ENCODE measurements at places on chromosomes 4 and X.
A peak's percentile ranks its signal among the peaks of the same experiment; 100 is the strongest.

DNA sequence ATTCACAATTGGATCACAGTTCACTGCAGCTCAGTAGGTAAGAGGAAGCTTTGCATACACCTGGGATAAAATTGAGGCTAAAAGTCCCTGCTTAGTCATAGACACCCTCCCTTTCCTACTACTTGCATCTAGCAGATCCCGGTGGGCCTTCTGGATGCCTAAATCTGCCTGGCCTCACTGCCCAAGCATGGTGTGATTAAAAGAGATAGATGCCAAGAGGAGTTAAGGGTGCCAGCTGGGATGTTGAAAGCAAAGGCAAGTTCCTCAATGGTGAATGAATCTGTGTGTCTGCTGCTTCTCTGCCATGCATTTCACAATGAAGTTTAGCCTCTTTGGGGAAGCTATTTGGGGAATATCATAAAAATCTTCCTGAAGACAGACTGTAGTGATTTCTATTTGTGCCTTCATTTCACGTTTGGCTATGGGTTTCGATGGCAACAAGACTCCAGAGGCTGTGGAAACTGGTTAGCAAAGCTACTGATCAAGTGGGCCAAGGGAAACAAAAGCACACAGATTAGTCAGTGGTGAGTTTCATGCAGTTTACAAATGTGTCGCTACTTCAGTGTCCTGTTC lies 534.0 kb downstream of the ANKRD50 start:
- H3K27me3 ChIP-seq: no peaks in the 10 kb centered on the region
- H3K4me3 ChIP-seq: no peak overlapping the region
- no peak overlapping the region for H3K27ac ChIP-seq
- peaks cover 11% of the 10 kb centered on the region for H3K4me1 ChIP-seq
- H3K36me3 ChIP-seq: no peaks in the 10 kb centered on the region

GRCh38 chr4:5378002-5378401 lies 326.7 kb downstream of the STK32B start:
- no peaks in the 10 kb centered on the region for H3K4me1 ChIP-seq
- no peaks in the 10 kb centered on the region for H3K36me3 ChIP-seq
- no peaks in the 10 kb centered on the region for H3K27me3 ChIP-seq
- no peak overlapping the region for H3K27ac ChIP-seq
- H3K4me3 ChIP-seq: no peak overlapping the region
- no peak for DNase-seq

- no peaks in the 10 kb centered on the region for H3K27me3 ChIP-seq
- H3K27ac ChIP-seq: peak overlapping the region; percentile 97
- no peak overlapping the region for H3K4me3 ChIP-seq
- no peaks in the 10 kb centered on the region for H3K36me3 ChIP-seq
Measured at GRCh38 chr4:37666625-37667071, 19.5 kb downstream of the RELL1 start.

DNA sequence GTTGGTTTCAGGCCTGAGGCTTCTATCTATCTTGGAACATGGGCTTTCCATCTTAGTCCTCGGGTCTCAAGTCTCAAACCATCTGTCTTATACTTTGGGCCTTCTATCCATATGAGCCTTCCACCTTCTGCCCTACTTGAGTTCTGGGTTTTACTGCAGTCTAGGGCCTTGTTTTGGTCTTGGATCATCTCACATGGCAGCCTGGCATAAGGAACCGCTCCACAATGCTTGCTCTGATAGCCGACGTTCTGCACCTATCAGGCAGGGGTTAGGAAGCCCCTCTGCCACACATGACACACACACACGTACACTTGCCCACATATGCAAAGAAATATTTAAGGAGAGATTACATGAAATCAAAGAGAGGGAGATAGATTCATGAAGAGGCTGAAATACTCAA lies 264.0 kb downstream of the CHIC1 start:
- H3K4me1 ChIP-seq: no peaks in the 10 kb centered on the region
- no peak for DNase-seq
- no peaks in the 10 kb centered on the region for H3K36me3 ChIP-seq
- no peak overlapping the region for H3K4me3 ChIP-seq

GRCh38 chr4:100682477-100683218 lies 164.8 kb upstream of the EMCN start:
- no peak overlapping the region for H3K27ac ChIP-seq
- H3K27me3 ChIP-seq: no peaks in the 10 kb centered on the region
- no peak overlapping the region for H3K4me3 ChIP-seq
- no peak for DNase-seq
- no peaks in the 10 kb centered on the region for H3K36me3 ChIP-seq

- H3K36me3 ChIP-seq: no peaks in the 10 kb centered on the region
- no peak for DNase-seq
- no peak overlapping the region for H3K4me3 ChIP-seq
- no peaks in the 10 kb centered on the region for H3K27me3 ChIP-seq
Measured at GRCh38 chrX:114819509-114819908, 197.9 kb downstream of the IL13RA2 start.

GRCh38 chr4:154208424-154208823 lies 283.2 kb downstream of the DCHS2 start:
- H3K4me3 ChIP-seq: no peak overlapping the region
- H3K4me1 ChIP-seq: peaks cover 5% of the 10 kb centered on the region
- H3K27me3 ChIP-seq: no peaks in the 10 kb centered on the region
- no peaks in the 10 kb centered on the region for H3K36me3 ChIP-seq
- peak; percentile 53 for DNase-seq
- H3K27ac ChIP-seq: no peak overlapping the region

DNA sequence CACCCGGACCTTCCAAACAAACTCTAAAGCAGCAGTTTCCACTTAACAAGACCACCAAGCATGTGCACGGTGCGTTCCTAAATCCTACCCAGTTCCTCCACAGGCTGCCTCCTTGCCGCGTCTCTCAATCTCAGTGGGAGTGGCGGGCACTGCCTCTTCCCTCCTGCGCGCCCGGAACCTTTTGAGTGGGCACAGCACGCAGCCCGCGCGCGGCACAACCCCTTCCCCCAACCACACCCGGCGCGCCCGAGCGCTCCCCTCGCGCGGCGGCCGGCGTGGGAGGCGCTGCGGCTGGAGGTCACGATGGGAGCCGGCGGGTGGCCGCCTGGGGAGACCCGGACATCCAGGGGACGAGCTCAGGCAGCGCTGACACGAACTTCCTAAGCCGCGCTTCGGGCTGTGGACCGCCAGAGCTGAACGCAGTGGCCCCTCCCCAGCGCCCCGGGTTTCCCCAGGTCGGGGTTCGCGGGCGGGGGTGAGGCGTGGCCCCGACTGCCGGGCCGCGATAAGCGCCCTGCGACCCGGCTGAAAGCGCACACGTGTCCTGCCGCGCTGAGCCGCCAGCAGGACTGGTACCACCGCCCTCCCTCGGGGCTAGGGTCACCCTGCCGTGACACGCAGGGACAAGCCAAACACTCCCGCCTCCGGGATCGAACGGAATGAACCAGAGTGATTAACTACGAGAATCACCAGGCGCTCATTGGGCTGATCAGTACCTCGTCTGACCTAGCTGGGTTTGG lies at the start of gene ABCG2:
ABCG2 (minus strand) TSS at position 151 of the 740 bp plus-strand sequence. CDS start 18,644 bp downstream, outside the sequence.
- H3K27ac ChIP-seq: no peak within 1 kb of the TSS
- peak within 1 kb of the TSS; percentile 53 for H3K4me3 ChIP-seq
- no peaks in the 10 kb centered on the region for H3K36me3 ChIP-seq
- H3K27me3 ChIP-seq: no peaks in the 10 kb centered on the region
- H3K4me1 ChIP-seq: no peaks in the 10 kb centered on the region

GRCh38 chr4:14087459-14087858 lies 459.9 kb upstream of the BOD1L1 start:
- H3K27ac ChIP-seq: no peak overlapping the region
- H3K36me3 ChIP-seq: no peaks in the 10 kb centered on the region
- H3K27me3 ChIP-seq: no peaks in the 10 kb centered on the region
- DNase-seq: no peak
- no peak overlapping the region for H3K4me3 ChIP-seq

DNA sequence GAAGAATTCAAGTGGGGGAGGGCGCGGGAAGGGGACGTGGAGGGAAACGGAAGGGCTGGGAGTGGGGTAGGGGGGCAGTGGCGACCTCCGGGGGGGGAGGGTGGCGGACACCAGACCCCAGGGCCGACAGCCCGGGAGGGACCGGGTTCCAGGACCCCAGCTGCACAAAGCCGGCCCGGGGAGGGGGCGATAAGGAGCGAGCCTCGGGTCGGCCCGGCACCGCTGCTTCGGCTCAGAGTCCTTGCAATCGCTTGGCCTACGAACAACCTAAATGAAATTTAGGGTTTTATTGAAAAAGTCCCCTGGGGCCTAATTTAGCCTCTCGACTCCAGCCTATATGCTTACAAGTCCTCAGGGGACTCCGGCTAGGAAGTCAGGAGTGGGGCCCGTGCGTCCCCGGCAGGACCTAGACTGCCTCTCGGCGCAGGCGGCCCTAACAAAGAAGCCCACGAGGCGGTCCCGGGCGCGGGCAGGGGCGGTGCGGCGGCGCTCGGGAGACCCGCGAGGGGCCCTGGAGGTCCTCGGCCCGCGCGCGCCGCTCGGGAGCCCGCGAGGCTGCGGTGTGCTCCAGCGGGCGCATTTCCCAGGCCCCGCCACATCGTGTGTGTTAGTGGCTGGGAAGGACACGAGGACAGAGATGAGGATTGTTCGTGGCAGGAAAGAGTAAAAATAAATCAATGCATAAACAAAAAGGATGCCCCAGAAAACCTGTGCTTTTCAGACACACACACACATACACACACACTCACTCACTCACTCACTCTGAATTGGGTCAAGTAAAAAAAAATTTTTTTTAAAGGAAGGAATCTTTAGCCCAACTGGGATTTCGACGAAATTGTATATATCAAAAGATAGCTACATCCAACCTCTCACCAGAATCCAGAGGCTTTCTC lies 70.0 kb downstream of the MGST2 start:
- H3K36me3 ChIP-seq: no peaks in the 10 kb centered on the region
- no peak overlapping the region for H3K4me3 ChIP-seq
- no peak for DNase-seq
- no peak overlapping the region for H3K27ac ChIP-seq
- no peaks in the 10 kb centered on the region for H3K27me3 ChIP-seq
- H3K4me1 ChIP-seq: peaks cover 5% of the 10 kb centered on the region

- peak; percentile 57 for DNase-seq
- H3K4me1 ChIP-seq: no peaks in the 10 kb centered on the region
- H3K36me3 ChIP-seq: 0 out of 2 replicates have a peak, but pooled peaks cover 4% of the 10 kb centered on the region
- H3K27me3 ChIP-seq: no peaks in the 10 kb centered on the region
- H3K27ac ChIP-seq: no peak overlapping the region
Measured at GRCh38 chr4:1377606-1378261, 28.5 kb downstream of the NKX1-1 start.

GRCh38 chrX:129423191-129423590 lies 100.1 kb downstream of the SMARCA1 start:
- H3K27me3 ChIP-seq: no peaks in the 10 kb centered on the region
- H3K27ac ChIP-seq: no peak overlapping the region
- H3K4me1 ChIP-seq: no peaks in the 10 kb centered on the region
- H3K36me3 ChIP-seq: no peaks in the 10 kb centered on the region

GRCh38 chr4:113739197-113739596 lies 22.3 kb downstream of the CAMK2D start:
- no peak overlapping the region for H3K27ac ChIP-seq
- H3K27me3 ChIP-seq: no peaks in the 10 kb centered on the region
- DNase-seq: no peak
- peaks cover 12% of the 10 kb centered on the region for H3K4me1 ChIP-seq
- H3K4me3 ChIP-seq: no peak overlapping the region
- no peaks in the 10 kb centered on the region for H3K36me3 ChIP-seq

DNA sequence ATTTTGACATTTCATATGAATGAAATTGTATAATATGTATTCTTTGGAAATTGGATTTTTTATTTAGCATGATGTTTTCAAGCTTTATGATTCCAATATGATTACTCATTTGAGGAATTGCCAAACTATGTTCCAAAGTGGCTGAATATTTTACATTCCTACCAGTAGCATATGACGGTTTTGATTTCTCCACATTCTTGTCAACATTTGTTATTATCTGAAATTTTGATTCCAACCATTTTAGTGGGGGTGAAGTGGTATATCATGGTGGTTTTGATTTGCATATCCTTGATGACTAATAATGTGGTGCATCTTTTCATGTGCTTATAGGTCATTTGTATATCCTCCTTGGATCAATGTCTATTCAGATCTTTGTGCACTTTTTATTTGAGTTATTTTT lies 2.6 kb upstream of the BEX1 start:
- H3K4me1 ChIP-seq: no peaks in the 10 kb centered on the region
- no peak overlapping the region for H3K27ac ChIP-seq
- no peaks in the 10 kb centered on the region for H3K36me3 ChIP-seq
- H3K27me3 ChIP-seq: no peaks in the 10 kb centered on the region

DNA sequence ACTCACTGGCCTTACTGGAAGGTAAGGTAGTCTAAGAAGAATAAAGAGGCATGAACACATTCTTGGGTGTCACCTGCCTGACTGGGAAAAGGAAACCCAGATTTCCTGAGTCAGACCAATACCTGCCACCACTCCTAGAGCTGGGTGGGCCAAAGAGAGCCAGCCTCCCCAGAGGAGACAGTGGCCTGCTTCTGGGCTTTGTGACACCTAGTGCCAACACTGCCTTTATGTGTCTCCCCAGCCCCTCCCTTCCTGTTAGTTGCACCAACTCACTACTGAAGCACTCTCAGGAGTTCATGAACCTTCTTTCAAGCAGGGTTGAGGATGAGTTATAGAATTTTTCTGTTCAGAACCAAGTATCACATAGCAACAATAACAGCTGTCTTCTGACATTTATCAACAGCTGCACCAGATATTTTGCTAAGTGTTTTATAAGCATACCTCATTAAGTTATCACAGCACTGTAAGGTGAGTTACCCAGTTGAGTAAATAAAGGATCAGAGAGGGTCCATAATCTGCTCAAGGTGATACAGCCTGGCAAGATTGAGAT lies 77.6 kb upstream of the ETNPPL start:
- H3K4me1 ChIP-seq: no peaks in the 10 kb centered on the region
- no peak overlapping the region for H3K27ac ChIP-seq
- H3K27me3 ChIP-seq: no peaks in the 10 kb centered on the region
- H3K36me3 ChIP-seq: no peaks in the 10 kb centered on the region
- H3K4me3 ChIP-seq: no peak overlapping the region

Measured in RWPE2 (cell line).